H1 (cell line): ENCODE measurements at places on chromosomes 4 and X. TPM values are rescaled to one million over a fixed set of nuclear protein-coding genes. Genes with fewer than 3 reads are reported as not detected.

Gene SASH3
- not detected in 2 replicates for polyA plus RNA-seq

DNA sequence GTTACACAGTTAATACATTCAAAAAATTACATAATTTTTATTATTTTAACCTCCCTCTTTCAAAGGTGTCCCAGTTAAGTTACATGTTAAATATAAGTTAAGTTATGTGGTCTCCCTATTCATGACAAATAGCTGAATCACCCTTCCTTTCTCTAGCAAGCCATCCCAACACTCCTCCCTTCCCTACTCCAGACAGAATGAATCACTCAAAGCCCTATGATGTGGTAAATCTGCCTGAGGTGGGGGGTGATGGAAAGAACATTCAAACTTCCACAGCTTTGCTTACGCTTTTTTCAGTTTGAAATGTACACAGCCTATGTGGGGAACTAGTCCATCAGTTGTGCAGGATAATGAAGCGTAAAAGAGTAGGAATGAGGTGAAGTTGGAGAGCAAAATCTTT, 90.2 kb downstream of the CXCL13 start:
- no peak for DNase-seq

DNA sequence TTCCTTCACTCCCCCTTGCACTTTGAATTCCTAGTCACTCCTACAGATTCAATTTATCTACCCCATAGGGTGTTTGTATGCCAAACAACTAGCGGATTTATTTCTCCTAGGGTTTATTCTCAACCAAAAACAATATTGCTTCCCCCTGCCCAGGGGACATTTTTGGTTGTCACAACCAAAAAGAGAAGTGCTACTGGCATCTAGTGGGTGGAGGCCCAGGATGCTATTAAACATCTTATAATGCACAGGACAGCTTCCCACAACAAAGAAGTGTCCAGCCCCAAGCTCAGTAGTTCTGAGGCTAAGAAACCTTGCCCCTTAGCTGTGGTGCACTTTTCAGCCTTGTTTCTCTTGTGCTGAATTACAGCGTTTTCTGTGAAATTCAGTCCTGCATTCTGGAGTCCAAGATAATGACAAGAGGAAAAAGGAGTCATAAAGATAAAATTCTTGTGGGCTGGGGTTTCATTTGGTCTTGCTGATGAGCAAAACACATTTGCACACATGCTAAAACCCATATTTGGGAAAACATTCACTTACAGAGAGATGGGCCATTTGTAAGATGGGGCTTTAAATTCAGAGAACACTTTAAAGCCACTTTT, 11.2 kb upstream of the SYTL4 start:
- DNase-seq: no peak

DNA sequence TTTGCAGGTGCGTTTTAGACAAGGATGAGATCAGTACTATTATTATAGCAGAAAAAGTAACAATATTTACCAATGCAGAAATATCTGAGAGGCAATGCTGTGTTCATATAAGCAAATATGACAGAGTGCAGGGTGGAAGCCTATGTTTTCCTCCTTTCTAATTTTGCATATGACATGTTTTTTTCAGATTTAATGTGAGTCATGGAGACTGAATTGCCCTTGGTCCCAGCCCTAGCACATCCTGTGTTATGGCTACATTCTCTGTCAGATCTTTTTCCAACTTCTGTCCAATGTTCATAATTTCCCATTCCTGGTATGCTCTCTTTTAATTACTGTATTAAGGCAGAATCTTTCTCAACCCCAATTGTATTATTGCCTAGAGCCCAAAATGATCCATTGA, 165.6 kb downstream of the SLC7A11 start:
- DNase-seq: no peak

Gene NAA10
- 80.4 and 119 TPM in 2 replicates for polyA plus RNA-seq

GRCh38 chr4:78660559-78660958, 109.0 kb downstream of the ANXA3 start:
- no peak for DNase-seq

GRCh38 chrX:147850875-147851274, 60.8 kb upstream of the FMR1 start:
- DNase-seq: no peak

- peak; percentile 57 for DNase-seq
These were observed at the start of gene SCML2 for GRCh38 chrX:18354369-18355223. TSS of gene SCML2 (minus strand) at chrX:18354688. CDS start at chrX:18334071, 20,617 bp downstream.

- no peak for DNase-seq
These were observed 26.3 kb downstream of the CXCL2 start for GRCh38 chr4:74072739-74073138.

Gene FGF13
- 6.6 and 10.1 TPM in 2 replicates for polyA plus RNA-seq

DNA sequence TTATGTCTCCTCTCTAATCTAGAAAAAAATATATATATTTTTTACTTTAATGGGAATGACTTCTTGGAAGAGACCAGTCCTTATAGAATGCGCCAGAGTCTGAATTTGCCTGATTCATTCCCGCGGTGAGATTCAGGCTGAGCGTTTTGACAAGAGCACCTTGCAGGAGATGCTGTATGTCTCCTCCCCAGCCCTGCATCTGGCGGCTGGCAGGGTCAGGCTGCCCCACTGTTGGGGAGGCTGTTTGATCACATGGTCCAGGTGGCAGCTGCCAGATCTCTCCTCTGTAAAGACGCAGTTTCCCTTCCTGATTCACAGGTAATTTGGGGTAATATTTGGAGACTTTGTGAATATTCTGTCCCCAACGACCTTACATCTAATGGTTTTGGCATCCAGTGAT, 9.7 kb downstream of the PDZD4 start:
- no peak for DNase-seq

DNA sequence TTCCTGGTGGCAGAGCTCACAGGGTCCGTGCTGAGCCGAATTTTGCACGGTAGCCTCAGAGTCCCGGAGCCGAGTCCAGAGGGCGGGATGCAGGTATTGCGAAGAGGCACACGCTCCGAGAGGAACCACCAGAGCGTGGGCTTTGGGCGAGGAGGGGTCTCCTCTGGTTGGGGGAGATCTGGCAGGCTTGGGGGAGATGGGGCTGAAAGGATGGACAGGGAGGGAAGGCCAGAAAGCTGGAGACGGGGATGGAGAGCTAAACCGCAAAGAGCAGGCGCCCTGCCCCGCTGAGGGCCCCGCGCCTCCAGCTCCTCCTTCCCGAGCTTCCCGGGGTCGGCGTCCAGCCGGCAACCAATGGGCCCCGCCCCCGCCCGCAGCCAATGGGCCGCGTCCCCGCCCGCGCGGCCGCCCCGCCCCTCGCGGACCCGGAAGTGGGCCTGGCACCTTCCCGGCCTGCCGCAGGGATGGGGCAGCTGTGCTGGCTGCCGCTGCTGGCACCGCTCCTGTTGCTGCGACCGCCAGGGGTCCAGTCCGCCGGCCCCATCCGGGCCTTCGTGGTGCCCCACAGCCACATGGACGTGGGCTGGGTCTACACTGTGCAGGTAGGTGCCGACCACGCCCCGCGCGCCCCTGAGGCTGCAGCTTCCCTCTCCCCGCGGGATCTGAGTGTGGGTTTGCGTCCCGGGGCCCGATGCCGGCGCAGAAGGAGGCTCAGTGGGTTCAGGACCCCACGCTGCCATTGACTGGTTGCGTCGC, at the start of gene MAN2B2:
MAN2B2 (plus strand) TSS at position 443 of the 756 bp plus-strand sequence; CDS start at position 465, 22 bp downstream.
- DNase-seq: peak; percentile 95

Gene TAB3
- 7.8 and 12.7 TPM in 2 replicates for polyA plus RNA-seq

Gene XAGE1B
- not detected in 2 replicates for polyA plus RNA-seq

GRCh38 chrX:114962209-114962608, 55.2 kb downstream of the IL13RA2 start:
- no peak for DNase-seq

GRCh38 chr4:60366661-60367060, 833.5 kb upstream of the ADGRL3 start:
- DNase-seq: no peak

- peak; percentile 81 for DNase-seq
These were observed 577 bp upstream of the GLRA2 start for GRCh38 chrX:14528629-14529289.

GRCh38 chrX:41548411-41548810, 101.3 kb downstream of the NYX start:
- DNase-seq: no peak

DNA sequence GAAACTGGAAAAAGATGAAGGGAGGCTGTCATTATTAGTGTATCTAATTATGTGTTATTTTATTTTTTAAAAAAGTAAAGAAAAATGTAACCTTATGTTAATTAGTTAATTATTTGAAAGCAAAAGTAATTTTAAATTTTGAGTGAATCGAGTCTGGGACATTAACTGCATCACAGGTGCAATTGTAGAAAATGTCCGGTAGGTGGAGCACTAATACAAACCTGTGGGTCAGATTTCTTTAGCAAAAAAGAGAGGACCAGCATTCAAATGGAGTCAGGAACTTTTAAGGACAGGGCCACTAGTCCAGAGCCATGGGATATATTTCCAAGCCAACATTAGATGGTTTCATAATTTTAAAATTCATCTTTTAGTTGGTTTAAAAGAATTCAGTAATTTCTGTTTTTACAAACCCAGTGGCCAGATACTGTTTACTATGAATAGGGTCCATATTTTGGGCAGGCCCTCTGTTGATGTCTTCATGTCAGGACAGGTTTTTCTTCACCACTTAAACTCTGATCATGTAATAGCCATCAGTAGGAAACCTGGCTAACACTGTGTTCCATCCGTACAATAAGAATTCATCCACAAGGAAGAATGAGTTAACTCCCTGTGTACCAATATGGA, 27.2 kb downstream of the BST1 start:
- DNase-seq: no peak

GRCh38 chr4:79917246-79917645, 155.8 kb downstream of the ANTXR2 start:
- DNase-seq: peak; percentile 47

DNA sequence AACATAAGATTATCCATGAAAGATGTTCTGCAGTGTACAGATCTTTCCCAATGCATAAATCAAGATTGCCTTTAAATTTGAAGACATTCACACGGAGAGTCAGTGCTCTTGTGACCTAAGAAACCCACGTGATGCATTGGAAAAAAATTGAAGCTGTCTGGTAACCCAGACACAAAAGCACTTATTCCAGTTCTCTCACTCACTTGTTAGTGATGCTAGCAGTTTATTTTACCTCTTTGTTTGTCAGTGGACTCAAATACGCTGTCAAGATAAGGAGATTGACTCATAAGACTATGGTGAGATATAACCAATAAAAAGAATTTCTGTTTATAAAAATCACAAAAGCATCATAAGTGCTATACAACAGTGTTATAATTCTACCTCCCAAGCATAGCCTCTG, 245.8 kb upstream of the SMIM31 start:
- no peak for DNase-seq

DNA sequence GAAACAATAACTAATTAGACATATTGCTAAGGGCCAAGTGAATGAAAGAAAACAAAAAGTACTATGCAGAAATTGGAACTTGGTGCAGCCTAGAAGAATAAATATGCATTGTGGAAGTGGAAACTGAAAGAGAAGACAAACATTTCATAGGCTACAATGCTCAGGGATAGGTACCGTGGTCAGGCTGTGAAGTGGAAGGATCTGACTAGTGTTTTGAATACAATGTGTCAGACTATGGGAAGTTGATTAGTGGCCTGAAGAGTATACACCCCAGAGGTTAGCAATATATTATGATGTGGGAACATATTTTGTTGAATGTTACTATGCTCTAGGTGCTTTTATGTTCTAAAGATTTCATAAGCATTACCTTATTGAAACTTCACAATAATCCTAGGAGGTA, 36.8 kb downstream of the GPRIN3 start:
- DNase-seq: no peak

Gene MAGEB17
- 0.48 and 0.53 TPM in 2 replicates for polyA plus RNA-seq

Gene CXCR3
- not detected in 2 replicates for polyA plus RNA-seq

- DNase-seq: no peak
These were observed 5.7 kb upstream of the MPC1L start for GRCh38 chrX:40617566-40617965.

Gene SLC6A14
- not detected in 2 replicates for polyA plus RNA-seq

Gene ERCC6L
- polyA plus RNA-seq: 2.0 and 4.0 TPM in 2 replicates

Gene TECRL
- not detected in 2 replicates for polyA plus RNA-seq

Gene EOLA1
- polyA plus RNA-seq: 3.3 and 5.4 TPM in 2 replicates

DNA sequence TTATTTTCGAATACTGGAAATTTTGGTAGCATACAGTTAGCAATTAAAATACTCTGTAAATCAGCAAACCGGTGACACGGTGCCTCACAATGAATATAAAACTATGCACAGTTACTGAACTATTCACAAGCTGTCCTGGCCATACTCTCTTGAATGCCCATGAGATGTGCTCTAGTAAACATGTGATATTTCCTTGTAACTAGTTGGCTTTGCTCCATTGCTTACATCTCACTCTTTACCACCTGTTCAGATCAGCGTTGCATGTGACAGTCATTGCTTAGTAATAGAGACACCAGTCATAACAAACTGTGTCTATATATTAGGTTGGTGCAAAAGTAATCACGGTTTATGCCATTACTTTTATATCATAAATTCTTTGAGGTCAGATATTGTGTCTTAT, 897.9 kb upstream of the FTHL17 start:
- DNase-seq: no peak

- DNase-seq: no peak
These were observed 32.9 kb upstream of the HGFAC start for GRCh38 chr4:3408793-3409330.

DNA sequence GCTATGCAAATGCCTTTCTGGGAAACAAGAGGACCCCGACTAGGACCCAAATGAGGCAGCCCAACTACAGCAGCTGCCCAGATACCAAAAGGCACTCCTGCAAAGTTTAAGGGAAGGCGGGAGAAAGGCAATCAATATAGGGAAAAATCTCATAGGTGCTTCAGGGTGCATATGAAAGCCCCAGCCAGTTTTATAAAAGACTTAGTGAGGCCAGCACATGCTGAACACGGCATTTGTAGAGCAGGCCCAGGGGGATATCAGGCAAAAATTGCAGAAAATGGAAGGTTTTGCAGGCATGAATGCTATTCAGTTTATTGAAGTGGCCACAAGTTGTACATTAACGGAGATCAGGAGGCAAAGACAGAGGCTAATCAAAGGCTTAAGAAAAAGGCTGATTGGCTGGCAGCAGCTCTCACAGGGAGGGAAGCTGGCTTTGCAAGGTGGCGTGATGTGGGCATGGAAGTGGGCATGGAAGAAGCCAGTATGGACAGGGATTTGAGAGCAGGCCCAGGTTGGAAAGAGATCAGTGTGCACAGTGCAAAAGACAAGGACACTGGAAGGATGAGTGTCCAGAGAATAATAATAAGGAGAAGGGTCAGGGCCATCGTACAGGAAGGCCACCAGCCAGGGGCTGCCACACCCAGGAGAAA, 37.7 kb upstream of the UGT2B7 start:
- DNase-seq: no peak

- no peak for DNase-seq
These were observed 129.0 kb downstream of the VSIG4 start for GRCh38 chrX:65910899-65911298.
